HT-29 (cell line): ENCODE measurements at places on chromosomes 2 and 18. TPM values are rescaled to one million over a fixed set of nuclear protein-coding genes. Genes with fewer than 3 reads are reported as not detected.
A peak's percentile ranks its signal among the peaks of the same experiment; 100 is the strongest.

DNA sequence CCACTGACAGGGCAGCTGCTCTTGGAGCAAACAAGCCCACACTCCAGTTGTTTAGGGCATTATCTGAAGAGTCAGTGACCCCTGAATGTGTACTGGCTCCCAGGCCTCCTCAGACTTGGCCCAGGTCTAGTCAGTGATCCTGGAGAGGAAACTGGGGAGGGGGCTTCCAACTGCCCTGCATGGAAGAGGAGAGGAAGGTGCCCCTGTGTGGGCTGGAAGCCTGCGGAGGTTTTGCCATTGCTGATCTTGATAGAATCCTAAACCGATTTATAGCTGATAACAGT is 197.4 kb downstream of the MGAT5 start:
- no peak for DNase-seq

DNA sequence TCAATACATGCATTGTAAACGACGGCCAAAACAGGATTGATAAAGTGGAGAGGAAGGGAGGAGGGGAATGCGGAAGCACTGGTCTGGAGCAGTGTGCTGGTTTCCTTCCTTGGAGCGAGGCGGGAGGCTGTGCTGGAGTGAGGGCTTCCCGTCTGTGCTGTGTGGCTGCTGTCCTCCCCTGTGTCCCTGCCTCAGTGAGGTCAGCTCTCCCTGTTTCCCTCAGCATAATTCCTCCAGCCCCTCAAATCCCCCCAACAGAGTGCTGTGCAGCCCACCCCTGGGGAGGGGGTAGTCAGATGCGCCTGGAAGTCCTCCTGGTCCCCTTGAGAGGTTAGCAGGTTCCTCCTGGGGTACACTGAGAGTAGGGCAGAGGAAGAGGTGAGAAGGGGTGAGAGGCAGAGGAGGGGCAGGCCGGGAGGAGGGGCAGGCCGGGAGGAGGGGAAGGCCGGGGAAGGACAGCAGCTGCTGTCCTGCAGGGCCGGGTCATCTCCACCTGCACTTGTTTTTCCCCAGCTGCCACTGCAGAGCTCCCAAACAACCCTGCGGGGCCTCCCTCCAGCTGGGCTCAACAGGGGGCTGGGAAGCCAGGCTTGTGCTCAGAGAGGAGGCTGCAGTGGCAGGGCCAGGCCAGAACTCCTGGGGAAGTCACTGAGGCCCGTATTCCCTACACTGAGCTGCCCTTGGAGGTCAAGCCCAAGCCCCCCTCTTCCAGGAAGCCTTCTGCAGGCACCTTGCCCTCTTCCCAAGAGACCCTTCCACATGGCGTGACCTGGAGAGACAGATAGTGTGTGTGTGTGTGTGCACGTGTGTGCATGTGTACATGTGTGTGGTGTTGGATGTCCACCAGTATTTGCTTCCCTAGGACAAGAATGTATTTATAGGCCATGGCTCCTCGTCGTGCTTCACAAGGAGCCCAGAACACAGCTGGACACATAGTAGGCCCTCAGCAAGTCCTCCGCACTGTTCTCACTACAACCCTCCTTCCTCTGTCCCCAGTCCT is 13.2 kb upstream of the ATP6V1B1 start:
- DNase-seq = no peak

- DNase-seq = peak; percentile 31
These were observed 68.0 kb downstream of the NPAS2 start for GRCh38 chr2:100887713-100888495.

- no peak for DNase-seq
These were observed 147.9 kb downstream of the TNS1 start for GRCh38 chr2:217854684-217855420.

DNA sequence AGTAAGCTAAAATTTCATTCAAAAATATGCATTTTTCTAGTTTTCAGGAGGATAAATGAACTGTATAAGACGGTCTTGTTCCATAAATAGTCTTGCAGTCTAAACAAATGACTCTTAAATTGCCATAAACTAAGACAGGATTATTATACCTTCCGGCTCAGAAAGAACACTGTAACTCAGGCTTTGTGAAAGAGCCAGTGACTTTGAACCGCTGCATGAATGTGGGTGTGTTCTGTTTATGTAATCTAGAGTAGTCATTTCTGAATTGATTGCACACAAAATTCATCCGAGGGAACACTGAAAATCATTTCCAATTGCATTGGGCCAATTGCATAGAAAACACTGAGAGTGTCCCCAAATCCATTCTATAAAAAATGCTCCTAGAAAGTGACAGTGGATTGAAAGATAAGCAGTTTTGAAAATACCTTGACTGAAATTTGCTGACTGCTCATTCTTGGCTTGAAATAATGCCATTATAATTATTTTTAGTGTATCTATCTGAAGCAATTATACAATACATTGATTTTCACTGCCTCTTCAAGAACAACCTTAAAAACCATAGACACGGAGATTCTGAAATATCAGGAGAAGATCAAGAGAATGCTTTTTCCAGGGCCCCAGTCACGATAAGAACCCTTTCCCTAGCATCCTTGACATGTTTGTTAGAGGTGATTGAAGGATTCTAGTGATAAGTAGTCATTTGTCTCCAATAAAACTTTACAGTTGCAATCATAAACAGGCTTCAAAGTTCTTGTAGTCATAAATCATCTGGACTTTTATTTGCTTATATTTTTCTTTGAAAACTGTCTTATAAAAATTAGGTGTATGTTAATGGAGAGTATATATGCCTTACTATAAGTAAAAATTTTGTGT is 55.4 kb downstream of the CNTNAP5 start:
- peak; percentile 54 for DNase-seq

DNA sequence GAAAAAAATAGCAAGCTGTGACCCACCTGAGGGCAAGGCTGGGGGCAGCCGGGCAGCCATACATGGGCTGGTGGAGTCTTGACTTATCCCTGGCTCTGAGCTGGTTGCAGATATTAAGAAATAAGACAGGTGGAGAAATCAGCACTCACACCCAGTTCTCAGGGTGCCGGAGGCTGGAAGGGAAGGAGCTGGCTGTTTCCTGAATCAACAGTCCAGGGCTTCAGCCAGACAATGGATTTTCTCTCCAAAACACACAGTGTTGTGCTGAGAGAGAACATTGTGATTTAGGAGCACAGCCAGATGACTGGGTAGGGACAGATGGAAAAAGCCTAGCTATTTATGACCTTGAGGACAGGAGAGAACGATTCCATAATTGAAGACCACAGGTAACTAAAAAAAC is 208.8 kb downstream of the LDLRAD4 start:
- DNase-seq = no peak

GRCh38 chr18:49486134-49486533 is 900 bp downstream of the C18orf32 start:
- DNase-seq = no peak

GRCh38 chr2:84478867-84479266 is 19.8 kb upstream of the SUCLG1 start:
- DNase-seq = no peak

GRCh38 chr2:179340678-179341077 is 76.0 kb upstream of the SESTD1 start:
- DNase-seq = peak; percentile 40

- DNase-seq = no peak
These were observed 36.0 kb downstream of the PHLPP1 start for GRCh38 chr18:62751341-62751821.

DNA sequence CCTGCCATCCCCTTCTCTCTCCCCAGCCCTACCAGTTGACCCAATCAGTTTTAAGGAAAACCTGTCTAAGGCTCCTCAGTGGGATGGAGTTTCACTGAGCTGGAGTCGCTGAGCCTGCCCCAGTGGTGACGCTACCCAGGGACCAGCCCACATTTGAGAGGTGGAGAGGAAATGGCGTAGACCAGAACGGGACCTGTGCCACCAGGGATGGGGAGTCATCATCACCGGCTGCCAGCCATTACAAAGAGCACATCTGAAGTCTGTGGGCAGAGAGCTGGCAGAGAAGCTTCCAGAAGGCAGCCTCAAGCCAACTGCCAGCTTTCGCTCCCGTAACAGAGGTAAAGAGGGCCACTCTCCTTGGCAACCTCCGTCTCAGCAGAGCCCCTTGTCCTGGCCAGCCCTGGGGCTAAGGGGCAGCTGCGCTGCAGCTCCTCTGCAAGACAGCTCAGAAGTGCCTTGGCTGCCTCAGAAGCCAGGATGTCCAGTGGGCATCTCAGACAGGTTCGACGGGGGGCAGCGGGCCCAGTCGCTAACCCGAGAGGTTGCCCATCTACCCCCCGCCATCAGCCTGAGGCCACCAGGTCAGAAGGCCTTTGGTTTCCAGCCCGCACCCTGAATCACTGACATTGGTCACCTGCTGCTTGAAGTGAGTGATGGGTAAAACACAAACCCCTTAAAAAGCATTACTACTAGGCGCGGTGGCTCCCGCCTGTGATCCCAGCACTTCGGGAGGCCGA is 15.4 kb downstream of the SDC1 start:
- no peak for DNase-seq

- DNase-seq = peak; percentile 57
These were observed 56.6 kb downstream of the CLHC1 start for GRCh38 chr2:55175254-55176093.

DNA sequence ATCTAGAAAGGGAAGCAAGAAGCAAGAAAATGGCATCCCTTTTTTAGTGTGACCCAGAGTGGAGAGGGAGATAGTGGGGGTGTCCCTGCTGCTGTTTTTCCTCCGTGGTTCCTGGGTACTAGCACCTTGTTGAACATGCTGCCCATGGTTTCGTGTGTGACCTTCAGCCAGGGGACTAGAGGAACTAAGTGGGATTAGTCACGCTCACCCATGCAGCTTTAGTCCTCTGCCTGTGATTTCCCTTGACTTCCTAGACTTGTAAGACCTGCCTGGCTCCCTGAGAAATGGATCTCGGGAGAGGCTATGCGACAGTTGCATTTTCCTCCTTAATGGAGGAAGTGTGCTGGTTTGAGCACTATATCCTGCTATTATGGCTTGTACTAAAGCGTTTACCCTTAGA is 471.4 kb downstream of the DCDC2C start:
- no peak for DNase-seq

DNA sequence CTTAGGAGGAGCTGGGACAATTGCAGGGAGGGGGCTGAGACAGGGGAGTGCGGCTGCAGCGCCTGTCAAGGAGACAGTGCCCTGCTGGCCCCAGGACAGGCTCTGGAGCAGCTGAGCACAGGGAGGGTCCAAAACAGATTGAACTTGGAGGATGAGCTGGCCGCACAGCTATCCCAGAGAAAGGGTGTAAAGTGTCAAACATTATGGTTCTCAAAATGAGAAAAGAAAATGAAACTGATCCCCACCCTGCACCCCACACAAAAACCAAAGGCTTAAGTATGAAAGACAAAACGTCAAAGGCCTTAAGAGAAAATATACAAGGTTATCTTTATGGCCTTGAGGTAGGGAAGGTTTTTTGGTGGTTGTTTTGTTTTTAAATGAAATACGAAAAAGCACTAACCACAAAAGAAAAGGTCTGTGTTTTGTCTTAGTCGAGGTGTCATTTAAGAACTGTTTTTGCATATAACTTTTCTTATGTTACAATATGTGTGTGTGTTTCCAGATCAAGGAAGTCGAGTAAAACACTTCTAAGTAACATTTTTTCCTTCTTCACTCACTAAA is 111.8 kb downstream of the HDAC4 start:
- DNase-seq = no peak

GRCh38 chr18:34789768-34790344 is 79.8 kb downstream of the DTNA start:
- no peak for DNase-seq

DNA sequence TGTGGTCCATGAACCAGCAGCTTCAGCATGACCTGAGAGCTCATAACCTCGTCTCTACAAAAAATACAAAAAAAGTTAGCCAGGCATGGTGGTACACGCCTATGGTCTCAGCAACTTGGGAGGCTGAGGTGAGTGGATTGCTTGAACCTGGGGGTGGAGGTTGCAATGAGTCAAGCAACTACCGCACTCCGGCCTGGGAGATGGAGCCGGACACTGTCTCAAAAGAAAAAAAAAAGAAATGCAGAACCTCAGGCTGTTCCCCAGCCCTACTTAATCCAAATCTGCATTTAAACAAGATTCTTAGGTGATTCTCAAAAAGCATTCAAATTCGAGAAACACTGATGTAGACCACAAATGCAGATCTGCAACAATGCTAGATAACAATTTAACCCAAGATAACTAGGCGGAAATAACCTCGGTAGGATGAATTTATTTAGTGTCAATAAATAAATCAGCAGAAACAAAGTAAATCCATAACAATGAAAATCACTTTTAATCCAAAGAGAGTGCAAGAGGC is 203.5 kb downstream of the SP3 start:
- no peak for DNase-seq

GRCh38 chr2:59866436-59866835 is 687.0 kb downstream of the BCL11A start:
- no peak for DNase-seq

- DNase-seq = no peak
These were observed 52.8 kb downstream of the HYCC2 start for GRCh38 chr2:201018636-201019035.

- no peak for DNase-seq
These were observed 7.5 kb downstream of the SUCLG1 start for GRCh38 chr2:84451579-84451978.

GRCh38 chr2:46836295-46837111 is 79.1 kb downstream of the MCFD2 start:
- DNase-seq = no peak

- DNase-seq = no peak
These were observed 276.7 kb upstream of the ACVR2A start for GRCh38 chr2:147568109-147568508.

DNA sequence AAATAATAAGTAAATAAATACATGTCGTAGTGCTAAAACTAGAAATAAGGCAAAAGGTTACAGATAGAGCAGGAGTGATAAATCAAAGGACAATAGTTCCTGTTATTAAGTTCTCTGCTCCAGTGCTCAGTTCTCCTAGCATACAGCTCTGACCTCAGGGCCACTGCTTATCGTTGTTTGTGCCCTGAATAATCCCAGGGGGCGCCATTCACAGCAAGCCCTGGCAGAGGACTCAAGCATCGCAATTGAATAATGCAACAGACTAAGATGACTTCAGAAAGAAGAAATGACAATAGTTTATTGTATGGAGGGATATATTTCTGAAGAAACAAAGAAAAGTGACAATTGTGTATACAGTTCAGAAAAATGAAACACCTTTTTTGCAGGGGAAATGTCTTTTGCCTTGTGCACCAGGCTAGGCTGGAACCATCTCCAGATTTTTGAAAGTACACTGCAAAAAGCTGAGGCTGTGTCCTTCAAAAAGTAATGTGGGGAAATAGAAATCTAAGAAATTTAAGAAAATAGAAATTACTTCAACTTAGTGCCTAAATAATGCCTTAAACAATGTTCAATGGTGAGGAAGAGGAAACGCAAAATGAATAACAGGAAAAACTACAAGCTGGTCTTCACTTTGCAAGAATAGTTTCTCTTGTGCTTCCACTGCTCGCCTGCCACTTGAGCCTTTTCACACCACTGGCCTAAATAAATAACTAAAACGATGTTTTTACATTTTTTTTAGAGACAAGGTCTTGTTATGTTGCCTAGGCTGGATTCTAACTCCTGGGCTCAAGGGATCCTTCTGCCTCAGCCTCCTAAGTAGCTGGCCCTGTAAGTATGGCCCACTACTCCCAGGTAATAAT is 19.0 kb upstream of the CCNYL1 start:
- peak; percentile 63 for DNase-seq

GPC1 gene
- 9.9 and 12.3 TPM in 2 replicates for total RNA-seq

QPCT gene
- 54.2 and 54.3 TPM in 2 replicates for total RNA-seq

CRACDL gene
- 7.6 and 9.5 TPM in 2 replicates for total RNA-seq

HOXD13 gene
- total RNA-seq = 1.4 and 1.5 TPM in 2 replicates

SP5 gene
- 12.8 and 15.1 TPM in 2 replicates for total RNA-seq

VAMP5 gene
- 2.7 and 10.4 TPM in 2 replicates for total RNA-seq
